Right atrium auricular region (tissue), 2 donors: ENCODE measurements at places on chromosomes 3 and 15. TPM values are rescaled to one million over a fixed set of nuclear protein-coding genes. Genes with fewer than 3 reads are reported as not detected.

DNA sequence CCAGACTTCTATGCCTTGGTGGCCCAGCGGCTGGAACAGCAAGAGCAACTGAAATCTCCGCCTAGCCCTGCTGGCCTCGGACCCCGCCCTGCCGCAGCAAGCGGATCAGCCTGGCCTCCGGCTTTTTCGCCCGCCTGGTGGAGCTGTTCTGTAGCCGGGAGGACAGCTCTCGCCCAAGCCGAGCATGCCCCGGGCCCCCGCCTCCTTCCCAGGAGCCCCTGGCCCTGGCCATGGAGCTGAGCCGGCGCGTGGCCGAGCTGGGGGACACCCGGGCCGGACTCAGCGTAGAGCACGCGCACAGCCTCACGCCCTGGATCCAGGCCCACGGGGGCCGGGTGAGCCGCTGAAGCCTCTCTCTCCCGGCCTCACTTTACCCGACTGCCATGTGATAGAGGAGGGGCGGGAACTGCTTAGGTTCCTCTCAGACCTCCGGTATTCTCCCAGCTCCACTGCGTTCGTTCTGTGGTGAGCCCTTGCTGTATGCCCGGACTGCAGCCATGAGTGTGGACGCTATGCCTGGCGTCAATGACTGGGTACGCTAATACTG lies 24.1 kb upstream of the MRPL3 start:
- DNase-seq: no peak
- no peaks in the 10 kb centered on the region for H3K27me3 ChIP-seq
- H3K27ac ChIP-seq: no peak overlapping the region
- peak overlapping the region; percentile 18 for H3K4me3 ChIP-seq

DNA sequence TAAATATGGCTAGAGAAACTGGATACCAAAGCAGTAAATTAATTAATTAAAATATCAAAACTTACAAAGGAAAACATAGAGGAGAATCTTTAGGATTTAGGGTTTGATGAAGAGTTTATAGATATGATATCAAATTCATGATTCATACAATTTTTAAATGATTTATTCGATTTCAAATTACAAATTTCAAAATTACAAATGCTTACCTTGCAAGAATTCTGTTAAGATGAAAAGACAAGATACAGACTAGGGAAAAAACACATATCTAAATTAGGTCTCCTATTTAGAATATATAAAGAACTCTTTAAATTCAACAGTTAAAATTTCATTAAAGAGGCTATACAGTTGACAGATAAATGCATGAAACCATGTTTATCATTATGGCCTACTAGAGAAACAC lies 930.7 kb downstream of the ZPLD1 start:
- no peak overlapping the region for H3K4me3 ChIP-seq
- DNase-seq: no peak
- H3K27ac ChIP-seq: no peak overlapping the region
- H3K4me1 ChIP-seq: no peaks in the 10 kb centered on the region
- no peaks in the 10 kb centered on the region for H3K36me3 ChIP-seq

GRCh38 chr3:66215106-66215505 lies 5.7 kb upstream of the SLC25A26 start:
- H3K27ac ChIP-seq: no peak overlapping the region
- H3K4me3 ChIP-seq: no peak overlapping the region
- H3K36me3 ChIP-seq: no peaks in the 10 kb centered on the region

DNA sequence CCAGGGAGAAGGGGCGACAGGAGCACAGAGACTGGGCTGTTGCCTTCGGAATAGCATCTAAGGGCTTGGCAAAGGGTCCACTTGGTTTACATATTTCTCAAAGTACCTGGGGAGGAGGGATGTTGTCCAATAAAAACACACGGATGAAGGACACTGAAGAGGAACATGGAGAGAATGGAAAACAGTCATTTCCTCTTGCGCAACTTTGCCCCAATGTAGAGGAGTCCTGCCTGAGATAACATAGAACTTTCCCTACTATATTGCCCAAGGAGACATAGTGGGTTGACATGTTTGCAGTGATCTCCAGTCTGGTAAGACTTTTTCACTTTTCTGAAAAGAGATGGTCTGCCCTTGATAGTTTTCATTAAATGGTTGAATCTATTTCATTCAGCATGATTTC lies 468.8 kb upstream of the SUCLG2 start:
- H3K4me3 ChIP-seq: no peak overlapping the region
- H3K36me3 ChIP-seq: no peaks in the 10 kb centered on the region
- H3K27me3 ChIP-seq: no peaks in the 10 kb centered on the region
- no peak for DNase-seq
- H3K27ac ChIP-seq: no peak overlapping the region

- no peaks in the 10 kb centered on the region for H3K4me1 ChIP-seq
- H3K4me3 ChIP-seq: no peak overlapping the region
- no peak overlapping the region for H3K27ac ChIP-seq
- no peak for DNase-seq
- no peaks in the 10 kb centered on the region for H3K27me3 ChIP-seq
These were observed 318.1 kb upstream of the UBE2E2 start for GRCh38 chr3:22885039-22885438.

DNA sequence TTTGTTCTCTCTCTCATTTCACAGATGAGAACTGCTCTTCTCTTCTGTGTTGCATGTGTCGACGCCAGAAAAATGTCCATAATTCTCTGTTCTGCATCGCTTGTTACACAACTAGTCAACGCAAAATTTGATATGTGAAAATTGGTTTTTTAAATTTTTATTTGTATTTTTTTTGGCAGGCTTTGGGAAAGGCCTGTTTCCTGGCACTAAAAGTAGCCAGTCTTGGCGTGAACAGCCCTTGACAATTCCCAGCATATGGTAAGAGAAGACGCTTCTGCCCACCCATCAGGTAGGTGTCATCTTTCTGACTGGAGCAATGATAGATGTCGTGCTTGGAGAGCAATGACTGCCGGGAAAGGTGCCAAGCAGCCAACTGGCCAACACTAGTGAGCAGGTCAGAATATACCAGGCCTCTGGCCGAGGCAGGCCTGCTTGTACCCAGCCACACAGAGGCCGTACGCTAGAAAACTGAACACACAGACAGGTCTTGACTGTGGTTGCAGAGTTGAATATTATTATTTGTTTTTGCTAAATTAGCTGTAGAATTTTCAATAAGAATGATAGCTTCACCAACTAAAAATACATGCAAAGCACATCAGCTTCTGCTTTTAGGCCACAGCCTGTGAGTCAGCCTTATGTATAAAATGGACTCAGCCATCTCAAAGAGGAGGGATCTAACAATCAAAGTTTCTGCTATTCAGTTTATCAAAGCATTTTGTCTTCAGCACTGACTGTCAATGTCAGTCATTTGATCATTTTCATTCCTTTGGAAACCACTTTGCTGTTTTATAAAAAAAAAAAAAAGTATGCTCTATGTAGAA lies 837.5 kb downstream of the MCTP2 start:
- no peak overlapping the region for H3K4me3 ChIP-seq
- H3K27me3 ChIP-seq: no peaks in the 10 kb centered on the region

DNA sequence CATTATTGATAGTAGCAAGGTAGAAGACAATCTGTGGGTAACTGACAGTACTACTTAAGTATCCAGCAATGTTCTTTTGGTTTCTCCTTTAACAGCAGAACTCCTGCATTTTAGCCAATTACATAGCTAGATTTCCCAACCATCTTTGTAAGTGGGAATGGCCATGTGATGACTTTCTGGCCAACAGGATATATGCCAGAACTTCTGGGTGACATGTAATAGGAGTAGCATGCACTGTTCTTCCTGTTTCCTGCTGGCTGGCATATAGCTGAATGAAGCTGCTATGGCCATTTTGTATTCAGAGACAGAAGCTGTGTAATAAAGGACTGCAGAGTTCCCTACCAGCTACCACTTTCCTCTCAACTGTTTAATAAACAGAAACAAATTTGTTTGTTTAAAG lies 18.0 kb downstream of the SPICE1 start:
- no peak for DNase-seq
- H3K4me3 ChIP-seq: no peak overlapping the region
- no peaks in the 10 kb centered on the region for H3K36me3 ChIP-seq
- no peak overlapping the region for H3K27ac ChIP-seq

DNA sequence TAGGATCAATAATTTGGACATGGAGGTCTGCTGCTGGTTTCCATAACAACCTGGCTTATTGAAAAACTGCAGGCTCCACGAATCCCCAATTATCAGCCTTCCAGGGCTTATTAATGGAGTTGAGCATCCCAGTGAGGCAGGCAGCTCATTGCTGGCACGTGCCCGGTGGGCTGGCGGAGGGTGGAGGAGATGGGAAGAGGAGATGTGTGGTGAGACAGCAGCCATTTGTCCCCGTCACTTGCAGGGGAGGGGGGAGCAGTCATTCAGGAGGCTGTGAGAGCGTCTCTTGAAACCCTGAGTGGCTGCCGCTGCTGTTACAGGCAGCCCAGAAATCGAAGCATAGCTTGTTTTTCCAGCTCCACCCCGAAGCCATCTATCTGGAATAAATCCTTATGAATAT lies 70.6 kb downstream of the GAP43 start:
- DNase-seq: no peak
- no peaks in the 10 kb centered on the region for H3K4me1 ChIP-seq
- H3K36me3 ChIP-seq: no peaks in the 10 kb centered on the region
- no peak overlapping the region for H3K4me3 ChIP-seq
- no peak overlapping the region for H3K27ac ChIP-seq
- no peaks in the 10 kb centered on the region for H3K27me3 ChIP-seq

DNA sequence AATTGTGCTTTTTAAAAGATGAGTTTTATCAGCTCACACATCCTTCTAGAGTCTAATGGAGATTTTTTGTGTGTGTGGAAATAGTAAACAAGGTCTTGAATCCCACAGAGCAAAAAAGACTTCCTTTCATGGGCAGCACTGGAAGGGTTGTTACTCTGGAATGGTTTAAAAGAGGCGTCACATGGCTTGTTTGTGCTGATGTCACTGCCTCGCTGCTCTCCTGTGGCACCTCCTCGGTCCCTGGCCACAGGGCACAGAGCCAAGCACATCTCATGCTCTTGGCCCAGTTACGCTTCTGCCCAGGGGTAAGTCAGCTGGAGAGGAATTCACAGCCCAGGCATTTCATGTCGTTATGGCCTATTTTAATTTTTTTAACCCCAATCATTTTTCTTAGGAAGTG lies 53.2 kb downstream of the PGPEP1L start:
- H3K27ac ChIP-seq: peak overlapping the region; percentile 90
- no peaks in the 10 kb centered on the region for H3K27me3 ChIP-seq
- H3K4me3 ChIP-seq: no peak overlapping the region
- peaks cover 58% of the 10 kb centered on the region for H3K36me3 ChIP-seq
- peak; percentile 92 for DNase-seq

DNA sequence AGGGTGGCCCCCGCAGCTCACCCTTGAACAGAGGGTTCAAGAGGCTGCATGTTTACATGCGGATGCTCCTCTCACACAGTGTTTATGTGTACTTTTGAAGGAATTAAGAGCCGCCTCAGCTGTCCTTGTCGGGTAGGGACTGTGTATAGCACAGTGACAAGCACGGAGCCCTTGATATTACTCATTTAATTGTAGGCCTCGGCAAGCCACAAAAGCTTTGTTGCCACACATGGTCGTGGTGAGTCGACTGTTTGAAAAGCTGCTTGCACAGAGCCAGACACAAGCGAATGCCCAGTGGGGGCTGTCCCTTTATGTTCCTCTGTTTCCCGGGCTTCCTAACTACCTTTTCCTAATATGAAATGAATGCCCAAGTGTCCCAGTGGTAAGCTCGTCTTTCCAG lies 4.5 kb downstream of the ESYT3 start:
- no peaks in the 10 kb centered on the region for H3K4me1 ChIP-seq
- no peaks in the 10 kb centered on the region for H3K27me3 ChIP-seq
- H3K4me3 ChIP-seq: no peak overlapping the region
- H3K36me3 ChIP-seq: no peaks in the 10 kb centered on the region
- H3K27ac ChIP-seq: no peak overlapping the region
- no peak for DNase-seq

The IL5RA gene
- 2.6 TPM for total RNA-seq

The ACSBG1 gene
- total RNA-seq: not detected

The GPR160 gene
- total RNA-seq: 0.96 TPM
